ENCODE measurements at places on chromosomes 5 and 9.

DNA sequence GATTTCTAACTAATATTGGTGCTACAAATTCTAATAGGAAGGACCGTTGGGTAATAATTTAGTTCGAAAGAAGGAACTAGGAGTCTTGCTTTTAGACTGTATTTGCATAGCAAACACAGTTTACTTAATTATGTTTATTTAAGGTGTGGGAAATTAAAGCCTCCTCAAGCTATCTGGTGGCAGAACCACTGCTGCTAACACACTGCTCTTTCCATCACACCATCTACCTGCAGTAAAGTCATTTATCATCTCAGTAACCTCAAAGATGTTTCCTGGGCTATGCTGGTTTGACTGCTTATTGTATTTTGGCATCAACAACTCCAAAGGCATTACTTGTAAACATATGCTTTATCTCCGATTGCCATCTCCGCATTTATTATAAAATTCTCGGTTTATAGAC is 114.3 kb downstream of the DEPDC1B start:
- no peaks in the 10 kb centered on the region for H3K27me3 ChIP-seq
- H3K27ac ChIP-seq = no peak overlapping the region
- no peaks in the 10 kb centered on the region for H3K36me3 ChIP-seq
- DNase-seq = no peak

DNA sequence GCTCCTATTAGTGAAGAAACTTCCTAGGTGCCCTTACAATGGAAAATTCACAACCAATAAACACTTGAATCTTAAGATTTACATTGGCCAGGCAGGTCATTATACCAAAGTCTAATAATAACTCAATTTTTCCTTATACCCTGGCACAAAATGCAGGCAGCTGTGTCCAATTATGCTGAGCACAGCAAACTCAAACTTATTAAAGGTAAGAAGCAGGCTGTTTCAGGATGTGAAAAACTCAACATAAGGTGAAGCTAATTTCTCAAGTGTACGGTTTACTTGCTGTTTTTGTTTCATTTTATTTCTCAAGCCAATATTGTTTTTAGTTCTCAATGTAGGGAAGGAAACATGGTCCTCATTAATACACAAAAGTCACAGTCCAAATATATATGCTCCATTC is 405.1 kb downstream of the KCTD16 start:
- H3K36me3 ChIP-seq = no peaks in the 10 kb centered on the region
- no peak for DNase-seq
- H3K4me1 ChIP-seq = no peaks in the 10 kb centered on the region
- H3K27me3 ChIP-seq = no peaks in the 10 kb centered on the region

GRCh38 chr5:39639618-39640089 is 214.9 kb upstream of the DAB2 start:
- no peaks in the 10 kb centered on the region for H3K36me3 ChIP-seq
- peak; percentile 21 for DNase-seq
- no peaks in the 10 kb centered on the region for H3K27me3 ChIP-seq
- H3K4me1 ChIP-seq = no peaks in the 10 kb centered on the region
- no peak overlapping the region for H3K27ac ChIP-seq

- DNase-seq = peak; percentile 18
- no peak overlapping the region for H3K4me3 ChIP-seq
- no peaks in the 10 kb centered on the region for H3K36me3 ChIP-seq
- H3K27ac ChIP-seq = no peak overlapping the region
Measured at GRCh38 chr5:38414348-38414747, 142.1 kb downstream of the LIFR start.

- H3K27ac ChIP-seq = no peak overlapping the region
- no peaks in the 10 kb centered on the region for H3K36me3 ChIP-seq
- no peaks in the 10 kb centered on the region for H3K4me1 ChIP-seq
- H3K27me3 ChIP-seq = peaks cover 6% of the 10 kb centered on the region
- no peak overlapping the region for H3K4me3 ChIP-seq
Measured at GRCh38 chr5:112549605-112550166, 130.6 kb upstream of the EPB41L4A start.

DNA sequence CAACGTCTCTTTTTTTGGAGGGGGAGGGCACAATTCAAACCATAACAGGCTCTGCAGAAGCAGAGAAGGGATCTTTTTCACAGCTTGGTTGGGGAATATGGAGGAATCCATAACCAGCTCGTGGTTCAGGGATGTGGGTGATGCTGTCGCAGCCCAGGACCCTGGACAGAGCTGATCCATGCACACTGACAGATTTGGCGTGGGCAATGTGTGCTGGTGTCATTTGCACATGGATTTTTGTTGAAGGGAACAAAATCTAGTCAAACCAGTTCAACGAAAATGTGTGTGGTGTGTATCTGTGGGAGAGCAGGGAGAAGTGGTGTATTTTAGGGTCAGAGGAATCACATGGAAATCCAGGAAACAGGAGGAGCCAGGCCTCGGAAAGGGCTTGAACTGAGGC is 4.2 kb downstream of the DOCK2 start:
- no peaks in the 10 kb centered on the region for H3K27me3 ChIP-seq
- no peak overlapping the region for H3K27ac ChIP-seq
- no peaks in the 10 kb centered on the region for H3K36me3 ChIP-seq
- peak; percentile 26 for DNase-seq
- peaks cover 9% of the 10 kb centered on the region for H3K4me1 ChIP-seq
- H3K4me3 ChIP-seq = no peak overlapping the region

DNA sequence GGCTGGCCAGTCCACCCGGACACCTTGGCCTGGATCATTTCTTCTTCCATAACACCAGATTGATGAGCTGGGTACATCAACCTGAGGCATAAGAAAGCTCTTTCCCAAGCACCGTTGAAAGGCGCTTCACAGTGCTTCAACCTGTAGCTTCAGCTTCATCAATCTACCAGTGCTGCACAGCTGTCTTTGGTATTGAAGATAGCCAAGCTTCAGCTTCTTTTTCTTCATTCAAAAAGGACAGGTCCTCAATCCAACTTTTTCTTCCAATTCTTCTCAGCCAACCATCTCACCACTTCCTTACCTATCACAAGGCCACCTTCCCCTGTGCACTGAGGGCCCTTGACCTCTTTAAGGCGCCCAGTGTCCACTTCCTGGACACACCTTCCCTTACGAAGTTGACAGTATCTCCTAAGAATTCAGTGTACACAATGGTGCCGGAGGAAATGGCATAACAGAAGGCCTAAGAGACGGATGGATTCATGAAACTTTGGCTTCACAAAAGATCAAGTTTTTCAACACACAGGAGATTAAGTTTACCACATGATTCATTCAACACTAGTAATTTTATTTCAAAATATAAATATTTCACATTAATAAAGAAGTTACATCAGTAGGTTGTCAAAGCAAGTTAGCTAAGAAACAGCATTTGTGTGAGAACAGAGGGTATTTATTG is 1.4 kb upstream of the CTNNAL1 start:
- H3K4me3 ChIP-seq = no peak overlapping the region
- no peak for DNase-seq
- H3K27ac ChIP-seq = peak overlapping the region; percentile 94
- no peaks in the 10 kb centered on the region for H3K27me3 ChIP-seq
- H3K4me1 ChIP-seq = peaks cover 11% of the 10 kb centered on the region
- peaks cover 13% of the 10 kb centered on the region for H3K36me3 ChIP-seq

GRCh38 chr9:12908895-12909294 is 134.1 kb downstream of the LURAP1L start:
- no peaks in the 10 kb centered on the region for H3K4me1 ChIP-seq
- DNase-seq = no peak
- no peak overlapping the region for H3K27ac ChIP-seq
- no peaks in the 10 kb centered on the region for H3K27me3 ChIP-seq

GRCh38 chr5:36896476-36896875 is 19.9 kb downstream of the NIPBL start:
- no peaks in the 10 kb centered on the region for H3K4me1 ChIP-seq
- no peak for DNase-seq
- no peaks in the 10 kb centered on the region for H3K27me3 ChIP-seq
- H3K4me3 ChIP-seq = no peak overlapping the region
- H3K36me3 ChIP-seq = no peaks in the 10 kb centered on the region

- peaks cover 20% of the 10 kb centered on the region for H3K4me1 ChIP-seq
- DNase-seq = peak; percentile 62
- peak overlapping the region; percentile 87 for H3K27ac ChIP-seq
- no peaks in the 10 kb centered on the region for H3K27me3 ChIP-seq
- no peaks in the 10 kb centered on the region for H3K36me3 ChIP-seq
- no peak overlapping the region for H3K4me3 ChIP-seq
Measured at GRCh38 chr5:132414634-132415378, 45.3 kb downstream of the SLC22A5 start.

GRCh38 chr5:143352691-143353090 is 50.8 kb downstream of the NR3C1 start:
- peaks cover 2% of the 10 kb centered on the region for H3K4me1 ChIP-seq
- no peak overlapping the region for H3K4me3 ChIP-seq
- H3K36me3 ChIP-seq = peaks cover 2% of the 10 kb centered on the region

DNA sequence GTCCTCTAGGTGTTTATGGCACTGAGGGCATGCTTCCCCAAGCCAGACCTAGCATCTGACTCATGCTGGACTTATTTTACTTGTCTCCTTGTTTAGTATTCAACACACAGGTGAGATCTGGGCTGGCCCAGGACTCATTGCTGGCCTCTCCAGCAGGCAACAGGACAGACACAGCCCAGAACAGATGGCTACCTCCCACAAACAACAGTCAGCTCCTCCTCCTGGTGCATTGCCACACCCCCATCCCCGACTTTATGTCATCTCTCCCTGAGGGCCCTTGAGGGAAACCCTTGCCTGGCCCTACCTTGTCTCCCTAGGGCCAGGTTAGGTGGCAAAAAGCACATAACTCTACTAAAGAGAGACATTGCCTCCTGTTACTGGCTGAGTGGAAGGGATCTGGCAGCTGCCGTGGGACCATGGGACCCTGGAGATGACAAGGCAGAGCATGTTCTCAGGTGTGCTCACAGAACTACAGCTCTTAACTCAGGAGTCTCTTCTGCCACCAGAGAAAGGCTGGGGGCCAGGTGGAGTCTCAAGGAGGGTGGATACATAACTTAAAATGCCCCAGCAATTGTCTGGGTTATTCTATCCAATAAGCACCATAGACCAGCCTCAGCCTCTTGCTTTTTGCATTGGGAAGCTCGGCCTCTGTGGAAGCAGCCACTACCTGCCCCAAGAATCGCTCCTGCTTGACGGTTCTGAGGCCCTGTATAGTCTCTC is 2.3 kb downstream of the ACSL6 start:
- no peak overlapping the region for H3K27ac ChIP-seq
- H3K27me3 ChIP-seq = peaks cover 63% of the 10 kb centered on the region
- H3K4me3 ChIP-seq = no peak overlapping the region
- no peak for DNase-seq
- peaks cover 11% of the 10 kb centered on the region for H3K4me1 ChIP-seq

DNA sequence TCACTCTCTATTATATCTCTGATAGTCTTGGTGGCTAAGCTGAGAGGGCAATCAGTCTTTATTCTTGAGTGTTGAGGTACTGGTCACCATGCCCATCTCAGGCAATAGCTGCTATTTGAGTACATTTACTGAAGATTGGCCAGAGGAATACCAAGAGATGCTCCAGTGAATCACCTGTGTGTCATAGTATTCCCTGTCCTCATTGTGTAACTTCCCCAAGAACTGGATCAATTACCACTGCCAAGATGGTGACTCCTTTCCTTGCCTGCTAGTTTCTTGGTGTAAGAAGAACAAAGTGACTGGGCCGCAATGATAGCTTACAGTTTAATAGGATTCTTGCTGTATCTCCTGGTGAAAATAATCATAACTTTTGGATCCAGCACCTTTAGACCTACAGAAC is 418.7 kb upstream of the KIF2A start:
- no peaks in the 10 kb centered on the region for H3K36me3 ChIP-seq
- no peak for DNase-seq
- no peak overlapping the region for H3K27ac ChIP-seq
- no peaks in the 10 kb centered on the region for H3K4me1 ChIP-seq
- peaks cover 4% of the 10 kb centered on the region for H3K27me3 ChIP-seq
- H3K4me3 ChIP-seq = no peak overlapping the region

DNA sequence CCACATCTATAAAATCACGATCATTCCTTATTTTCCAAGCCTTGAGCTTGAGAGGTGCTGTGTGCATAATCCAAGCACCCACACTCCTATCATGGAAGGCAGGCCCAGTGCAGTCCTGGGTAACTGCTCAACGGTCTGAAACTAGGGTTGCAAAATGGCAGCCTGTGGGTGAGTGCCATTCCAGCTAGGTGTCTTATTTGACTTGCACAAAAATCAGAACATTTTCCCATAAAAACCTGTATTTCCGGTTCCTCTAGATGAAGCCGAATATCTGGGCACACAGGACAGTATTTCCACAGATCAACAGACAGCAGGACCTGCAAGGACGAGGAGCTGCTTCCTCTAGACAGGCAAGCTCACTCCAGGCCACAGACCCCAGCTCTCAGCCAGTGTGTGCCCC is 588.8 kb downstream of the BNC2 start:
- no peak overlapping the region for H3K27ac ChIP-seq
- no peak for DNase-seq
- H3K4me1 ChIP-seq = peaks cover 3% of the 10 kb centered on the region
- H3K36me3 ChIP-seq = no peaks in the 10 kb centered on the region
- H3K4me3 ChIP-seq = no peak overlapping the region
- H3K27me3 ChIP-seq = no peaks in the 10 kb centered on the region

GRCh38 chr5:179908528-179908927 is 831 bp upstream of the TBC1D9B start:
- peak; percentile 8 for DNase-seq
- no peaks in the 10 kb centered on the region for H3K27me3 ChIP-seq
- H3K4me3 ChIP-seq = no peak overlapping the region
- no peak overlapping the region for H3K27ac ChIP-seq
- H3K36me3 ChIP-seq = peaks cover 14% of the 10 kb centered on the region

DNA sequence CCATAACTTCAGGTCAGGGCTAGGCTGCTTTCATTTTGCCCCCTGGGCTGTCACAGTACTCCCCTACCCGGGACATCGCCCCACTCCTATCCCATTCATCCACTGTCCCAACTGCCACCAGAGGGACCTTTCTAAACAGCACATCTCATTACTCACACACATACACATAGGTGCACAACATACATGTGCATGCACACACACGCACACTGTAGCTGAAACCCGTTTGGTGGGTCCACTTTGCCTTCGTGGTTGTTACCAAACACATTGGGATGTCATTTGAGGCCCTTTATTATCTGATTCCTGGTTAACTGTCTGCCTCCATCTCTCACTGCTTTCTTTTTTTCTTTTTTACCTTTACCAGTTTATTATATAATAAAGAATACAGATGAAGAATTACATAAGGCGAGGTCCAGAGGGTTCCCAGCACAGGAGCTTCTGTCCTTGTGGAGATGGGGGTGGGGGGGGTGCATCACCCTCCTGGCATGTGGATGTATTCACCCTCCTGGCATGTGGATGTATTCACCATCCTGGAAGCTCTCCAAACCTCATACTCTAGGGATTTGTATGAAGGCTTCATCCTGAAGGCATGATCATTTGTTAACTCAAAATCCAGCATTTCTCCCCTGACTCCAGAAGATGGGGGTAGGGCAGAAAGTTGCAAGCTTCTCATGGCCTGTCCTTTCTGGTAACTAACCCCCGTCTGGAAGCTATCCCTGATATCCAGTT is 186.0 kb downstream of the GOLPH3 start:
- peaks cover 8% of the 10 kb centered on the region for H3K27me3 ChIP-seq
- H3K27ac ChIP-seq = peak overlapping the region; percentile 78
- H3K4me3 ChIP-seq = no peak overlapping the region
- H3K4me1 ChIP-seq = peaks cover 20% of the 10 kb centered on the region
- no peaks in the 10 kb centered on the region for H3K36me3 ChIP-seq
